Stimulated activated CD8-positive, alpha-beta memory T cell treated with anti-CD3 and anti-CD28 coated beads, Interleukin-2, amount 100 ng/mL, for 1 hour (primary cell): ENCODE measurements at places on chromosomes 5 and 9.

GRCh38 chr9:19656704-19657103 is 132.1 kb downstream of the SLC24A2 start:
- DNase-seq = no peak

DNA sequence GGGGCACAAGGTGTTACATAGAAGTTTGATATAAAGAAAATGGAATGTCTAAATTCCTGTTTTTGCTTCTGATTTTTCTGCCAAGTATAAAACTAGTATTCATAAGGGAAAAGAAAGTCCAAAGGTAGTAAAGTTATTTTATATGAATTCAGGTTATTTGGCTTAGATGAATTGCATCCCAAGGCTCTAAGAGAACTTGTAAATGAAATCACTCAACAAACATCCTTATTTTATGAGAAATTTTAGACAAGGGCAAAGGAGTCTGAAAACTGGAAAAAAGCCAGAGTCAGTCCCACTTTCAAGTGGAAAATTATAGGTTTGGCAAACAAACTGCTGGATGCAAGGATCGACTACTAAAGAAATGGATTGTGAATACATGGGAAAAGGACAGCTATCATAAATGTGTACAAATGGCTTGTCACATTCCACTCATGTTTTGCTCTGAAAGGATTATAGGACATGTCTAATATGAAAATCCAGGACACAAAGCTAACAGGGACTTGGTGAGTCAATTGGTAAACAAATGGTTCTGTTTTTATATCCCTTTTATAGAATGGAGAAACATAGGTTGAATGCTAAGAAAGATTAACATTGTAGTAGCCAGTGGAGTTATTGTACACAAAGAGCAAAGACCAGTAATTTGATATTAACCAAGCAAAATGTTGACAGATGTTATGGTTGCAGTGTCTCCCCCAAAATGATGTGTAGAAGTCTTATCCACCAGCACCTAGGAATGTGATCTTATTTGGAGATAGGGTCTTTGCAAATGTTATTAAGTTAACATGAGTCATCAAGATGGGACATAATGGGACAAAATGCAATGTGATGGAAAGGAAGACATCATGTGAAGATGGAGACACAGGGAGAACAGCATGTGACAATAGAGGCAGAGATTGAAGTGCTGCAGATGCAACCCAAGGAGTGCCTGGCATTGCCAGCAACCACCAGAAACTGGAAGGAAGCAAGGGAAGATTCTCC is 495.7 kb downstream of the TLE1 start:
- DNase-seq = no peak

DNA sequence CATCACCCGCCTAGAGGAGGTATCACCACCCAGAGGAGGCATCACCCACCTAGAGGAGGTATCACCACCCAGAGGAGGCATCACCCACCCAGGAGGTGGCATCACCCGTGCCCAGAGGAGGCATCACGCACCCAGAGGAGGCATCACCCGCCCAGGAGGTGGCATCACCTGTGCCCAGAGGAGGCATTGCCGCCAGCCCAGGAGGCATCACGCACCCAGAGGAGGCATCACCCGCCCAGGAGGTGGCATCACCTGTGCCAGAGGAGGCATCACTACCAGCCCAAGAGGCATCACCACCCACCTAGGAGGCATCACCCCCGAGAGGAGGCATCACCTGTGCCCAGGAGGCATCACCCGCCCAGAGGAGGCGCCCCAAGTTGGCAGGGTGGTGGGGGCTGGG is 2.6 kb downstream of the NOTCH1 start:
- DNase-seq = no peak

DNA sequence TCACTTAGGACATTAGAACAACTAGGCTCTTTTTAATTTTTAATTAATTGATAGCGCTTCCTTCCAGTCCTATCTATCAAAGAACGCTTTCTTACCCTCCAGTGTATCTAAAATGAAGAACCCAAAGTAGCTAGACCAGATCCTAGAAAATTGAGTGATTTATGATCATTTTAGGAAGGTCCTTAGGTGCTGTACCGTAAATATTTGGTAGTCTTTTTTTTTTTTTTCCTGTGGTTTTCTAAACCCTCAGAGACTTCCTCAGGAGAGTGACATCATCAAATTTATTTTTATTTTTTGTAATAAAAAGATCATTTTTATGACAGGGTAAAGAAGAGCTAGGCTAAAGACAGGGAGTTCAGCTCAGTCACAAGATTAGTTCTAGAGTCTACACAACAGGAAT is 197.4 kb downstream of the WDR70 start:
- DNase-seq = no peak

DNA sequence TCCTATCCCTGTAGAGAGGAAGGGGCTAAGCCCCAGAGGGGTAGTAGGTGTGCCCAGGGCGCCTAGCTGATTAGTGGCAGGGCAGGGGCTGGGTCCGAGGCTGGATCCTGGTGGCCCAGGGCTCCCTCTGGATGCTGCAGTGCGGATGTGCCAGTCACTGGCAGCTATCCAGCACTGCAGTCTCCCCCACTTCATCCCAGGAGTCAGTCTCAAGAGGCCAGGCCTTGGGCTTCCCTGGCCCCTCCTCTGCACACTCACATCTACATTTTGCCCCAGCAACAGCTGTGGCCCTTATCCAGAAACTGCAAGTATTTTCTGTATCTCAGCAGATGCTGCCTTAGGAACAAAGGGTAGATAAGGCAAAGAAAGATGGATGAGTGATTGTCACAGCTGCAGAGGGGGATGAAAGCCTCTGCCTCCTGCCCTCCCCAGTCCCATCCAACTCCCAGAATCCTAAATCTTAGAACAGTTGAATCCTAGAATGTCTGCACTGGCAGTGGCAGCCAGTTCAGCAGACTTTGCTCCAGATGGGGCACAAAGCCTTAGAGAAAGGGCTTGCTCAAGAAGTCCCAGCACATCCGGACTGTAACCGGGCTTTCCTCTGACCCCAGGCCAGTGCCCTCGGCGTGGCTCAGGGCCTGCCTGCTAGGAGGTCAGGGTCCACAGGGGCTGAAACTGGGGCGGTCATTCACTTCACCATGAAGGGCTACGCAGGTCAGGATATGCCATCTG is 1.6 kb downstream of the ANXA6 start:
- DNase-seq = no peak

GRCh38 chr5:67221487-67222242 is 25.1 kb upstream of the CD180 start:
- DNase-seq = no peak

DNA sequence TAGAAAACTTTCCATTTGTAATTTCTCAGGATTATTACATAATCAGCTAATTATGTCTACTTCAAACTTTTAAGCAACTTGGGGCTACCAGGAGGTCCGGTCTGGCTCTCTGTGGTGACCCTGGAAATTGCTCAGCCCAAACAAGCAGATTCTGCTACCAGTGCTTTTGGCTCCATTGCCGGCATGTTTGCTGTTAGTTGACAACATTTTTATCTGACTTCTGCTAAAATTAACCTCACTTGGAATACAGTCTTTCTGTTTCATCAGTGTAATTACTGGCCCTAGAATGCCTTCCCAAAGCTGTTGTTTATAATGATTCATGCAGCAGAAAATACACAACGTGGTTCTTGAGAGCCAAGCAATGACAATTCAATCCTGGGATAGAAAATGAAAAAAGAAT is 38.5 kb upstream of the FAM81B start:
- DNase-seq = no peak

GRCh38 chr5:72694856-72695255 is 121.6 kb upstream of the TNPO1 start:
- DNase-seq = no peak

GRCh38 chr5:57311251-57311650 is 137.4 kb downstream of the GPBP1 start:
- no peak for DNase-seq

DNA sequence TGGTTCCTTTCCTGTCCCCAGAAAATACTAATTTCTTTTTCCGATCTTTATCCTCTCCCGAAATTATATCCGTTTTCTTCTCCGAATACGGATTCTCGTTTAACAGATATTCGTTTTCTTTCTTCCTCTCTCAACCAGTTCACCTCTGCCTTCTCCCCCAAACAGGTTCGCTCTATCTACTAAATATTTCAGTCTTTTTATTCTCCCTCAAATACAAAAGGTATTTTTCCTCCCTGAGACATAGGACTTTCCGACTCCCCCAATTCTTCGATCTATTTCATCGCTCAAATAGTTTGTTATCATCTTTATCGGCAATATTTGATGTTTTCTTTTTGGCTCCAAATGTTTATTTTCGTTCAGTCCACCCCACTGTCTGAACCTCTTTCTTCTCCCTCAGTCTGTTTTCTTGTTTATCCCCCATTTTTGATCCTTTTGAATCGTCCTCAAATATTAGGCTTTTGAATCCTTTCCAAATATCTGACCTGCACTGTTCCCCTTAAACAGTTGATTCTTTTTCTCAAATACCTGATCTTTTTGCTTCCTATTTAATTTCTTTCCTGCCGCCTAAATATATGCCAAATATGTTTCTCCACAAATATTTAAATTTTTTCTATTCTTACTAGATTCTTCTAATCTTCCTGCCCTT is 4.4 kb downstream of the PITX1 start:
- no peak for DNase-seq

GRCh38 chr9:132014218-132014805 is 65.4 kb downstream of the MED27 start:
- DNase-seq = no peak

- no peak for DNase-seq
Observed at GRCh38 chr5:64318175-64318574, 152.5 kb downstream of the RNF180 start.
